ENCODE measurements at places on chromosomes 2 and 18.

GRCh38 chr2:84132370-84132769 lies 326.7 kb downstream of the SUCLG1 start:
- DNase-seq, result no peak

GRCh38 chr2:10397878-10398277 lies 50.2 kb downstream of the ODC1 start:
- DNase-seq, result no peak

DNA sequence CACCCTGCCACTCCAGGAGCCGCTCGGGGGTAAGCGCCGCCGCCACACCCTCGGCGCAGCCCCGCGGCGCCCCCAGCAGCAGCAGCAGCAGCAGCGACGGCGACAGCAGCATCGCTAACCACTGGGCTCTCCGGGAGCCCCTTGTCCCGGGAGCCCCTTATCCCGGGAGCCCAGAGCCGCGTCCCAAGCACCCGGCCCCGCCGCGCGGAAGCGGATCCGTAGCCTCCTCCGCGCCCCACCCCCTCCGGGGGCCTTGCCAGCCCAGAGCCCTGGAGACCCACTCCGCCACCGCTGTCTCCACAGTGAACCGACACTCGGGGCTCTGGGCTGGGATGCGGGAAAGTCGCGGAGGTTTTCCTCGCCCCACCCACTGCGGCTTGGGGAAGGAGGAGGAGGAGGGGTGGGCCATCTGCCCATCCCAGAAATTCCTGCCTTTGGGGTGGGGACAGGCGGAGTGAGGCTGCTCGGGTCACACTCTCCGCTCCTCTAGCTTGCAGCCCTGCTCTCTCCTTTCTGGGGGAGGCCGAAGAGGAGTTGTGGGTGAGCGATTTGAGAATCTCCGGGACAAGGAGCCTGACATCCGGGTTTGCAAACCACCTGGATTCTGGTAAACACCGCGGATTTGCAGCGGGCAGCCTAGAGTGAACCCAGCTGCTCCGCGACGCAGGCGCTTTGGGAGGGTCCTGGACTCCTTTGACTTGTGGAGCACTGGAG lies at the start of gene PLA2R1:
Gene PLA2R1, minus strand, starts transcription at position 324 of the 714 bp plus-strand sequence. Its CDS starts 212 bp downstream, at position 112.
- DNase-seq, result peak; percentile 38

DNA sequence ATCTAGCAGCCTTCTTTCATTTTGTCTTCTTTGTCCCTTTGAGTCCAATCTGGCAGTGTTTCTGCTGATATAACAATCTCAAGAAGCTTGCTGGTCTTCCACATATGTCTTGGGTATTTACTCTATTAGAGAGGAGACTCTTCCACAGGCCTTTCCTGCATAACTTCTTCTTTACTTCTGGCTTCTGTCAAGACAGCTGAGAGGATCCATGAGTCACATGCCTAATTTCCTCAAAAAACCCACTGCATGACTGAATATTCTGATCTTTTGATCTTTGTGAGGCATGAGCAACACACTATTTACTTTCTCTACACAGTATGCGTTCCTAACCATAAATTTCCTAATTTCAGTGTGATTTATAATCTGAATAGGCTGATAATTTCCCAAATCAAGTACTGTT lies 5.1 kb upstream of the DCC start:
- DNase-seq, result no peak

DNA sequence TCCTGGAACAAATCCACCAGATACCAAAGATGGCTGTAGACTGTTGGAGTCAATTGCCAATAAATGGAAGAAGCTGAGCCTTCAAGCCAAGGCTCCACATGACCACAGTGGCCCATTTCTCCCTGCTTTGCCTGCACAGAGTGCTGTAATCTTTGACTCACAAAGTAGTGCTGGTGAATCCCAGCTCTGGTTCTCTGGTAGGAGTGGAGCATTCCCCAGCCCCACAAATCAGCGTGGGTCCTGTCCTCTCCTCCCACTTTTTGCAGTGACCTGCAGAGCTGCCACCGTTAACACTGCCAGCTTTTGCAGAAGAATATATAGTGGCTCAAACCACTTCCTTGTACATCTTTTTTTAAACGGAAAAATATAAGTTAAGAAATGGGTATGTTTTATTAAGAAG lies 93.9 kb downstream of the MGAT5 start:
- no peak for DNase-seq
